Activated CD4-positive, alpha-beta T cell treated with anti-CD3 and anti-CD28 coated beads, Interleukin-10, Interleukin-2, amounts not matched to agents 100 ng/mL and 50 ng/mL, durations not matched to agents 16 hours and 8 hours (primary cell): ENCODE measurements at places on chromosomes 2 and 18.
A peak's percentile ranks its signal among the peaks of the same experiment; 100 is the strongest.

- DNase-seq, result no peak
Measured at GRCh38 chr18:66838340-66838987, 234.6 kb upstream of the CDH19 start.

DNA sequence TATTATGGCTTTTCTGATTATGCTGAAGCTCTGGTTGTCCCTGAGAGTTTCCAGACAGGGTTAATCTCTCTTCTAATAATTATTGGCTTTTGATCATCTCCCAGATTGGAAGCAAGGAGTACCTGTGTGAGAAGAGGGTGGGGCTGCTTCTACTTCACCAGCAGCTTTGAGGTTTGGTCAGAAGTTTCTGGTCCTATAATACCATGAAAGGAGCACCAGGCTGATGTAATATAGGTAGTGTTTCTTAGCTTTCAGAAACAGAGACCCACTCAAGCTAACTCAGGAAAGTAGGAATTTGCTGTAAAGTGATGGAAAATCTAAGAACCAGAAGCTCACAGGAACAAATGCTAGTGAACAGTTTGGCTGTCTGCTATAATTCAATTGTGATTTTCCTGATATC is 57.6 kb downstream of the SGPP2 start:
- no peak for DNase-seq

DNA sequence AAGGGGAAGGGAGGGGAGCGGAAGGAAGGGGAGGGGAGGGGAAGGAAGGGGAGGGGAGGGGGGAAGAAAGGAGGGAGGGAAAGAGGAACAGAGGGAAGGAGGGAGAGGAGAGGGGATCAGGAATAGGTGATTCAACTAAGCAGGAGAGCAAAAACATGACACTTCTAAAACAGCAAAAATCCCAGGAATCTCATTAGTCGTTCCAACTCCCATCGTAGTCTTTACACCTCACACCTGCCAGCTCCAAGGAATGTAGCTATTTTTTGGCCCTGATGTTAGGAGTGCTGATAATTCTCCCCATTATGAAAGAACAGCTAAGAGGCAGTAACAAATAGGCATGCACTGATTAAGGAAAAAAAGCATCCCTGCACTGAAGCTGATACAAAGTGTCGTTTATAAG is 709.9 kb upstream of the PKDCC start:
- no peak for DNase-seq

- no peak for DNase-seq
Measured at GRCh38 chr18:60975420-60975819, 357.8 kb upstream of the CDH20 start.

- peak; percentile 80 for DNase-seq
Measured at GRCh38 chr2:73979021-73979420, 5.7 kb upstream of the TET3 start.

DNA sequence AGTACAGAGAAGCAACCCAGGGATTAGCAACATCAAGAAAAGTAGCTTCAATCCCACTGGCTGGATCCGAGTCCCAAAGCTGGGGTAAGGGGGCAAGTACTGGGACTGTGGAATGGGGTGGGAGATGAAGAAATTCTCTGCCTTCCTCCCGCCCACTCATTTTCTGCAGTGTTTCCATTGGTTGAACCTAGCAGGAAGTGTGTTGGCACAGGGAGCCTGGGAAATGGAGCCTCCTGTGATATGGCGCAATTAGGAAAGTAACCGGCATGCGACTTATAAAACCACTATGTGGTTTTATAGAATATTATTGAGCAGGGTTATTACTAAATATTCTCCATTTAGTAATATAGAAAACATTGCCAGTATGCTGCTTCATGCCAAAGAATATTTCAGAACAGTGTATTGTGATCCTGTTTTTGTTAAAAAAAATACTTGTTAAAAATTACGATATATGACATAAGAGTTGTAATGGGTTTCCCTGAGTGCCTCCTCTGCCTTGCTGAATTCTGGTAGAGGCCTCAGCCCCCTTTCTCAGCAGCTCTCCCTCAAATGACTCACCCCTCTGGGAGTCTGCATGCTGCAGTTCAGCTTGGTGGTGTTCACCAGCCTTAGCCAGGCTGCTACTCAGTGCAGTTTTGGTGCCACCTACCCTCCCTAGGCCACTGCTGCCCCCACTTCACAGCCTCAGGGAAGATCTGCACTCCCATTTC is 60.5 kb downstream of the HK2 start:
- no peak for DNase-seq

- no peak for DNase-seq
Measured at GRCh38 chr2:240303896-240304745, 131.3 kb upstream of the GPC1 start.

- no peak for DNase-seq
Measured at GRCh38 chr2:168587307-168587706, 131.2 kb downstream of the CERS6 start.

- peak; percentile 47 for DNase-seq
Measured at GRCh38 chr2:207683879-207684627, 27.4 kb upstream of the CCNYL1 start.

DNA sequence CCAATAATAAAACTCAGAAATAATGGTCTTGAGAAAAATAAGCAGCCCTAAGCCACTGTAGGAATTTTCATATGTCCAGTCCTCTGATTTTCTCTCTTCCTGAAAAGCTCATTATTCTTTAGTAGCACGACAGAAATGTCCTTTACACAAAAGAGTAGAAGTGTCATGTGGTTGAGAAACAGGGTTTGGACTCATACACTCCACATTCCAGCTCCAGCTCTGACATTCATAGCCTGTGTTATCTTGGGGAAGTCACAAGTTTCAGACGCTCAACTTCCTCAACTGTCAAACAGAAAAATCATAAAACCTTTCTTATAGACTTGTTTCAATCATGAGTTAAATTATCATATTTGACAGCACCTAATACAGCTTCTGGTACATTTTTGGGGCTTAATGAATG is 511.5 kb downstream of the TNS1 start:
- DNase-seq, result no peak

DNA sequence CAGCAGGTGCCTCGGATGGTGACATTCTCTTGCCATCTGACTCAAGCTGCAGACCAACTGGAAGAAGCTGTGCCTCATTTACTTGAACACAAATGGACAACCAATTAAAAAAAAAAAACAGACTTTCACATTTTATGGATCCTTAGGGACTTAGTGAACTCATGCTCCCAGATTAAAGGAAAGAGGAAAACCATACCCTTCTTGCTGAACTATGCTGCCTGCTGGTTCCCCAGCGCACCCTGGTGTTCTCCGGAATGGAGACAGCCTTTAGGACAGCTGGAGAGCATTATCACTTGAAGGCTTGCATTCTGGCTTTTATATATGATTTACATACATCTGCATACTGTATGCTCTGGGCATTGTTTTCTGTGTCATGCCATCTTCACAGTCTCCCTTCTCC is 370.7 kb downstream of the SLC4A3 start:
- no peak for DNase-seq

DNA sequence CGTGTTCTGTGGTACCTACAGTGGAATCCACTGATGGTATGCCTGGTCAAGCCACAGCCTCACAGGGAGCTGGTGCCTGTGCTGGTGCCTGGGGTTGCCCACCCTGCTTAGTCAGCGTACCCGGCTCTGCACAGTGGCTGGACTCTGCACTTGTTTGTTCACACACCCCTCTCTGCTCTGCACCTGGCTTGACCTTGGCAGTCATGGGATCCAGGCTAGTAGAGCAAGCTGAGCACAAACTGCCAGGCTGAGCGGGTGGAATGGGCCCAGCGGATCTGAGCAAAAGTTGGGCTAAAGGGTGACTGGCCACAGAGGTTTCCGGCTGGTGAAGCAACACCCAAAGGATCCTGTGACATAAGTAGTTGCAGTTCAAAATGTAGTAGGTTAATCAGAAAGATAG is 163.5 kb downstream of the CDH19 start:
- DNase-seq, result no peak

GRCh38 chr2:187549951-187550555 is 4.2 kb downstream of the TFPI start:
- DNase-seq, result no peak

- DNase-seq, result no peak
Measured at GRCh38 chr2:18630101-18630500, 40.7 kb upstream of the NT5C1B start.

- no peak for DNase-seq
Measured at GRCh38 chr2:54353216-54353615, 97.2 kb upstream of the TSPYL6 start.

GRCh38 chr18:74456017-74456348 is 1.1 kb downstream of the DIPK1C start:
- no peak for DNase-seq

DNA sequence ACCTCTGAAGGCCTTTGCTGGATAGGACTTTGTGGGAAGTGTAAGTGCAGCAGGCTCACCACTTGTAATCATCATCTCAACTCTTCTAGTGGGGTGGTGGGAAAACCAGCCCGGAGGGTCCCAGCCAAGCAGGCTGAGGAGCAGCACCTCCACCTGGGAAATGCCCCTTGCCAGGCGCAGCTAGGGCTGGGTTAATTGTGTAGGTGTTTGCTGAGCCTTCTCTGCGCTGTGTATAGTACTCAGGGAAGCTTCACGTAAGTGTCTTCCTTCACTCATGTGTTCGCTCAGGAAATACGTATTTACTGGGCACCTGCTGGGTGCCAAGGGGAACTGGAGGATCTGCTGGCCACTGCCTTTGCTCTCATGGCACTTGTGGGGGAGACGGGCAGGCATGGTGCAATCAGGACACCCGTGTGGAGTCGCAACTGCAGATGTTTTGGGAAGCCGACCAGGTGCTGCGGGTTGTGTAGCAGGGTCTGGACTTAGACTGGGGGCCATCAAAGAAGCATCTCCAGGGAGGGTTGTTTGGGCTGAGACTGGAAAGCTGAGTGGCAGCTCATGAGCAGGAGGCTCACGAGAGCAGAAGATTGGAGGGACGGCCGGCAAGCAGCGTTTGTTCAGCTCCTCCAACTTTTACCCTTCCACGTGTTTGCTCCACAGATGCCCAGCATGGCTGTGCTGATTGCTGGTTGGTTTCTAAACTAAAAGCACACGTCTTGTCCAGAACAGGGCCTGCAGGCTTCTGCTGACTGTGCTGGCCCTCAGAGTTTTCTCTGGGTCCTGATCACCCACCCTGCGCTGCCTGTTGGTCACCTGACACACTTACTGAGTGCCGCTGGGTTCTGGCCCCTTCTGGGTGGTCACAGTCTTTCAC is 164.6 kb downstream of the LDLRAD4 start:
- peak; percentile 17 for DNase-seq

- no peak for DNase-seq
Measured at GRCh38 chr2:233015019-233015645, 2.1 kb upstream of the NGEF start.

DNA sequence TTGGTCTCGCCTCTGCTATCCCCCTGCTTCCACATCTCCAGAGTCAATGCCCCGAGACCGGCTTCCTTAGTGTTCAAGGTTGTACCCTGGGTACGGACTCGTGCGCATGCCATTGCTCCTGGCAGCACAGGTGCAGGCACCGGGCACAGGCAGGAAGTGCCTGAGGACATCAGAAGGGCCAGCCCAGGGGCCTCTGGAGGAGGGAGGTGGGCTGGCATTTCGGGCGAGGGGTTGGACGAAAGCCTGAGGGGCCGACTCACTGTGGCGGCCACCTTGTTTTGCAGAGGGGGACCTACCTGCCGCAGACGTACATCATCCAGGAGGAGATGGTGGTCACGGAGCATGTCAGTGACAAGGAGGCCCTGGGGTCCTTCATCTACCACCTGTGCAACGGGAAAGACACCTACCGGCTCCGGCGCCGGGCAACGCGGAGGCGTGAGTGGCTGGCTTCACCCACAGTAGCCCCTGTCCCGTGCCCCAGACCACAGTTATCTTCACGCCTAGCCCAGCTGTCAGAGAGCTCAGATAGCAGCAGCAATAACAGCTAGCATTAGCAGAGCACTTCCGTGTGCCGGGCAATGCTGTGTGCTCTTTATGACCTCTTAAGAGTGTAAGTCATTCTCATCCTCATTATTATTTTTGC is 12.5 kb downstream of the ITM2C start:
- DNase-seq, result no peak

GRCh38 chr2:241425368-241425767 is 69.3 kb downstream of the FARP2 start:
- no peak for DNase-seq

- DNase-seq, result no peak
Measured at GRCh38 chr2:161357097-161357496, 48.9 kb downstream of the PSMD14 start.

DNA sequence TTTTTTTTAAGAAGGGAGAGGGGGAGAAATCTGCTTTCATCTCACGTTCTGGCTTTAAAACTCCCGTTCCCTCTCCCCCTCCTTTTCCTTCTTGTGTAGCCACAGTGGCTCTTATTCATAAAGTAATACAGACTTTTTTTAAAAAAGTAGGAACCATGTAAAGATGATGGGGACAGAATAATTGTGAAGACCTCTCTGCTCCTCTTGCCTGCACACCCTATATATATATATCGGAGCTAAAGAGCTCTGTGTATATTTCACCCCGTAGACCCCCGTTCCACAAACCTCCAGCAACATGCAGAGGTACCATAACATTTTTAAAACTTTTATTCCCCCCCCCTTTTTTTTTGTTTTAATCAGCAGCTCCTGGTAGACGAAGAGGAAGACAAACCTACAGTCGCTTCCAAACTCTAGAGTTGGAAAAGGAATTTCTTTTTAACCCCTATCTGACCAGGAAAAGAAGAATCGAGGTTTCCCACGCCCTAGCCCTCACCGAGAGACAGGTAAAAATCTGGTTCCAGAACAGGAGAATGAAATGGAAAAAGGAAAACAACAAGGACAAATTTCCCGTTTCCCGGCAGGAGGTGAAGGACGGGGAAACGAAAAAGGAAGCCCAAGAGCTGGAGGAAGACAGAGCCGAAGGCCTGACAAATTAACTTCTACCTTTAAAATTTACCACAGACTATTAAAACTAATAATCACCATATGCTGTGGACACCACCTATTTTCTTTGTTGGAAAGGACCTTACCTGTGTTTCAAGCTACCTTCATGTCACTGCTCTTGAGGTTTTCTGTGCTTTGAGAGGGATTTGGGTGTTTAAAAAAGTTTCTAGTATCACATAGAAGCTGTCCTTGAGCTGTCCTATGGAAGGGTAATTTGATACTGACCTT is 1.7 kb downstream of the HOXD8 start:
- no peak for DNase-seq

- DNase-seq, result no peak
Measured at GRCh38 chr2:71865391-71865965, 282.2 kb downstream of the CYP26B1 start.

GRCh38 chr2:4094743-4095142 is 391.4 kb downstream of the DCDC2C start:
- no peak for DNase-seq

GRCh38 chr2:64288321-64289193 is 144.3 kb upstream of the PELI1 start:
- DNase-seq, result no peak
